ENCODE measurements at places on chromosomes 2 and 18. TPM values are rescaled to one million over a fixed set of nuclear protein-coding genes. Genes with fewer than 3 reads are reported as not detected.

- DNase-seq = peak; percentile 80
These were observed 87.2 kb downstream of the LONRF2 start for GRCh38 chr2:100235098-100235497.

The MTCL1 gene
- total RNA-seq = 20.5 TPM

DNA sequence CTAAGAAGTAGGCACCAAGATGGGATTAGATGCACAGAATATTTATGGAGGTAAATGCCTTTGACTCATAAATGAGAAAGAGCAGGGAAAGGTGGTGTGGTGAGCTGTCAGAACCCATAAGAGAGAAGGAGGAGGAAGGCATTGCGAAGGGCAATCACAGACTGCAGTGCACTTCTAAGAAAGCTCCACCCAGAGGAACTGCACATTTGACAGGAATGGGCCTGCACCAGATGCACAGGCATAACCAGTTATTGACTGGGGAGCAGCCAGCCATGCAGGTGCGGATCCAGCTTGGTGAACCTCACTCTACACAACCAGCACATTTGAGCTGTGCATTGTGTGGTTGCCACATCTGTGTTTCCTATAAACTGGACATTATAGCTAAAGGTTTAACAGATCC is 62.2 kb upstream of the L3MBTL4 start:
- no peak for DNase-seq

The ASB1 gene
- total RNA-seq = 49.9 TPM

DNA sequence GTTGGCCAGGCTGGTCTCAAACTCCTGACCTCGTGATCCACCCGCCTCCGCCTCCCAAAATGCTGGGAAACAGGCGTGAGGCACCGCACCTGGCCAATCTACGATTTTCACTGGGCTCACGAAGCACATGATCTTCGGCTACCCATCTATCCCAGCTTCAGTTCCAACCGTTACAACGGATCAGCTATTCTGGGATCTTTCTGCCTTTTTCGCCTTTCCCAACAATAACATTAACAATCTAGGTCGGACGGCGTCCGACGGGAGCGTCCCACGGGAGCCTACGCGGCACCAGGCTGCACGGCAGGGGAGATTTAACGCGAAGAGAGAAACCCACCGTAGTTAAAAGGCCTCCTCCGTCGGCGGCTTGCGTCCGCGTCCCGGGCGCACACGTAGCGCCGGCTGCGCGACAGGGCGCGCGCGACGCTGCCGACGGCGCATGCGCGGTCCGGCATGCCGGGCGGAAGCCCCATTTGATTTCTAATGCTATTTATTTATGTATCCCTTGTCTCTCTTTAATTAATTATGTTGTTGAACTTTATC is at the start of gene MSL3B:
MSL3B (minus strand) TSS at position 394 of the 540 bp plus-strand sequence.
- peak; percentile 38 for DNase-seq

DNA sequence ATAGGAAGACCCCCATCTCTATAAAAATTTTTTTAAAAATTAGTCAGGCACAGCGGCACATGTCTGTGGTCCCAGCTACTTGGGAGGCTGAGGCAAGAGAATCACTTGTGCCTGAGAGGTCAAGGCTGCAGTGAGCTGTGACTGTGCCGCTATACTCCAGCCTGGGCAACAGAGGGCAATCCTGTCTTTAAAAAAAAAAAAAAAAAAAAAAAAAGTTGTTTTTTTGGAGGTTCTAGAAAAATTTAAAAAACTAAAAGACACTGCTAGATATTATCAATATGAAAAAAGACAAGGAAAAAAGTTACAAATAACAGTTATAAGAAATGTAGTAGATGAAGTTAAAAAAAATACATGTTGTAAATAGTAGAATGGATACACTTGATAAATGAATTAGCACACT is 56.1 kb upstream of the C2orf15 start:
- peak; percentile 8 for DNase-seq

The SAG gene
- total RNA-seq = not detected

The GCG gene
- not detected for total RNA-seq

GRCh38 chr2:223586261-223586660 is 15.9 kb downstream of the SCG2 start:
- no peak for DNase-seq

The COPS8 gene
- total RNA-seq = 142 TPM

GRCh38 chr2:189360861-189361260 is 80.4 kb upstream of the WDR75 start:
- no peak for DNase-seq

The REG1A gene
- total RNA-seq = not detected

DNA sequence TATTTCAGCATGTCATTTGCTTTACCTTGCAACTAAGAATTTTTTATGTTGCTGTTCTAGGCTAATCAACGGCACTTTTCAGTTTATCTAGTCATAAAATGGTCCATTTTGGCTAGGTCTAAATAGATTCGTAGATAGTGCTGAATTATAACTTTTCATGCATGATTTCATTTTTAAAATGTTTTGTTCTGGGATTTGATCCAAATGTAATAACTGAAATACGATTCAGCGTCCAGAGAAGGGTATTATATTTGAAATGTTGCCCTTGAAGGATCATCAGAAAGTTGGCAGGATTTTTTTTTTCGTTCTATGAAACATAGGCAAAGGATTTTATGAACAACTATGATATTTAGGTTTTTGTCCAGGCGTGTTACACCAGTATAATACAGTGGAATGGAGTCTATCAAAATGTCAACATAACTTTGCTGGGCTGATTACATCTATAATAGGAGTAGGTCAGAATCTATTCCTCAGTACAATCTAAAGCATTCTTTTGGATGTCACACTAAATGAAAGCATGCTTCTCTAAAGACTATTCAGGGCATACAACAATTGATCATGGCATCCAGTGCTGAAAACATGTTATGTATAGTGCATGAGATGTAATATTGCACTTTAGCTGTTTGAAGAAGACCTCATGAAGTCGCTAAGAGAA is 24.8 kb downstream of the TTC27 start:
- DNase-seq = no peak

The SLC19A3 gene
- not detected for total RNA-seq

DNA sequence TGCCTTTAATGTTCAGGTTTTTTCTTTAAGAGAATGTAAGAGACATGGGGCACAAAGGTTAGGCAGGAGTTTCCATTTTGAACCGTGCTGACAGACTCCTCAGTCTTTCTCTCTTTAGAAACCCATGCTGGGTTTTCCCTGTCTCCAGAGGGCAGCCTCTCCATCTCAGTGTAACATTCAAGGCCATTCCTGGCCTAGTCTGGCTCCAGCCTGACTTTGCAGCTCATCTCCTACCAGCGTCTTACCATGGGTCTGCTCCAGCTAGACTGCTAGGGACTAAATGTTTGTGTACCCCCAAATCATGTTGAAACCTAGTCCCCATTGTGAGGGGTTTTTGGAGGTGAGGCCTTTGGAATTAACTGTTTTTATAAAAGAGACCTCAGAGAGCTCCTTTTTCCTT is 9.8 kb upstream of the CLIP4 start:
- no peak for DNase-seq

The PJVK gene
- total RNA-seq = 0.47 TPM

DNA sequence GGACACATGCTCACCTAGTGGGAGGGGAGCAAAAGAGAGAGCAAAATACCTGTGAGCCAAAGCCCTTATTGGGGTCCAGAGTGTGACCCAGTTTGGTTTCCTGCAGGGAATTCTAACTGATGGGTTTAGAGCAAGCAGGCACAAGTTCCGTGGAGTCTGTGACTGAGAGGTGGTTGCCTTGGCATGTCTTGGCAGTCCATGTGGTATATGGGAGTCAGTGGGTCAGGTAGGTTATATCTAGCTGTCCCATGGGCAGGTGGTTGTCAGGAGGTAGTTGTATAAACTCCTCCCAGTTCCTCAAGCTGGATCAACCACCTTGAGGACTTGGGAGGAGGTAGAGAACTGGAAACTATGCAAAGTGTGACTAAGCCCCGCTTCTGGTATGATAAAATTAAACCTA is 452.8 kb upstream of the VWC2L start:
- no peak for DNase-seq

The FAM210A gene
- 47.2 TPM for total RNA-seq

GRCh38 chr2:190353537-190353899 is 10.1 kb downstream of the INPP1 start:
- DNase-seq = no peak

The FN1 gene
- total RNA-seq = 228 TPM

- DNase-seq = peak; percentile 84
These were observed 81.4 kb upstream of the PKDCC start for GRCh38 chr2:41966431-41966893.

DNA sequence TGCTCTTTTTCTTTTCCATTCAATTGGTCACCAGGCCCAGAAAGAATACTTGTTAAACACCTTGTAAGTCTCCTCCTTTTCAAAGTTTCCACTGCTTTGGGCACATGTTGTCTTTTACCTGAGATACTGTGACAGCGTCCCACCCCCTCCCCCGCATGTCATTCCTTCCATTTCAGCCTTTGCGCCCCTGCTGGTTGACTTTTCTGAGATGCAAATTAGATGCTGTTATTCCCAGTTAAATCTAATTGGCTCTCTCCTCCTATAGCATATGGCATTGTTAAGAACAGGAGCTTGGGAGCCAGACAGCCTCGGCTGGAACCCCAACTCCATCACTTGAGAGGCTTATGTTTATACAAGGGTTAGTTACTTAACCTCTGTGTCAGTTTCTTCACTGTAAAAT is 80.3 kb upstream of the GAREM1 start:
- no peak for DNase-seq

- no peak for DNase-seq
These were observed 23.3 kb downstream of the TRABD2A start for GRCh38 chr2:84857566-84857965.

DNA sequence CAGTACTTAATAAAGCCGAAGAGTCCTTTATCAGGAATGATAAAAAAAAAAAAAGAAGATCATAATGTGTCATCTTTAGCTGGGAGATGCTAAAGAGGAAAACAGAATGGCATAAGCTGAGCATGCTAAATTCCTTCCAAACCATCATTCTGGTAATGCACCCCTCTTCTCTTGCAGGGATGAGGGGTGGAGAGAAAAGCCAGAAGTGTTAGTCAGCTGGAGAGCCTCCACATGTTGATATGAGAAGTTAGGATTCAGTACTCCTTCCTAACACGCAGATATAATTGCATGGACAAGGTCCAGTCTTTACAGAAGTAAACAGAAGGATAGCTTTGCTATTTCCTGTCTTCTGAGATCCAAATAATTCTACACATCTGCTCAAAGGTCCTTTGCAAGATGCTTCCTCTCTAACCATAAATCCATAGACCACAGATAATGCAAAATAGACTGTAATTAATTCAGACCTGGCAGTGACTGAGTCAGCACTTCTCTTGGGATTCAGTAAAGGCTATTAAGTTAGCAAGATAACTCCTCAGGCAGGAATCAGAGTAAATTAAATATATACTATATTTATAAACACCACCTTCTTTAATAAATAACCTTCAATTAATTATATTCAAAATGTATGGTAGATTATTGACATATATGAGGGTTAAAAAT is 930.0 kb upstream of the KLHL29 start:
- no peak for DNase-seq

GRCh38 chr18:78980279-78980771 is 707 bp downstream of the SALL3 start:
- no peak for DNase-seq

GRCh38 chr18:36661999-36662398 is 166.8 kb downstream of the TPGS2 start:
- peak; percentile 4 for DNase-seq

DNA sequence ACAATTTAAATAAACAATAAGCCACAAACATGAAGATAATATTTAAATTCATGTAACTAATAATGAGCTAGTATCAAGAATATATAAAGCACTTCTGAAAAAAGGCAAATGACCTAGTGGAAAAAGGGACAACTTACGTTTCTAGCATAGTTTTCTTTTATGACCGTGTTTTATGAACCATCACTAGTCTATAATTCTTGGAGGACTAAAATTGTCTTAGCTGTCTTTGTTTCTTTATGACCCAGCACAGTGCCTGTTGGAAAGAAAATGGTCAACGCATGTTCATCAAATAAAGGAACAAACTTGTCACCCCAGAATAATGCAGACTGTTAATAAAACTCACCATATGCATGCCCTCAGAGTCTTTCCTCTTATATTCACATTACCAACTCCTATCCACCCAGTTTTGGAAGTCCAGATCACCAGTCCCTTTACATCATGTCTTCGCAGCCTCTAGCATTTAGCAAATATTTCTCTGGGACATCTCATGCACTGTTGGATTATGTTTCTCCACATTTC is 57.4 kb upstream of the GRB14 start:
- DNase-seq = no peak

The COLEC11 gene
- 0.72 TPM for total RNA-seq

DNA sequence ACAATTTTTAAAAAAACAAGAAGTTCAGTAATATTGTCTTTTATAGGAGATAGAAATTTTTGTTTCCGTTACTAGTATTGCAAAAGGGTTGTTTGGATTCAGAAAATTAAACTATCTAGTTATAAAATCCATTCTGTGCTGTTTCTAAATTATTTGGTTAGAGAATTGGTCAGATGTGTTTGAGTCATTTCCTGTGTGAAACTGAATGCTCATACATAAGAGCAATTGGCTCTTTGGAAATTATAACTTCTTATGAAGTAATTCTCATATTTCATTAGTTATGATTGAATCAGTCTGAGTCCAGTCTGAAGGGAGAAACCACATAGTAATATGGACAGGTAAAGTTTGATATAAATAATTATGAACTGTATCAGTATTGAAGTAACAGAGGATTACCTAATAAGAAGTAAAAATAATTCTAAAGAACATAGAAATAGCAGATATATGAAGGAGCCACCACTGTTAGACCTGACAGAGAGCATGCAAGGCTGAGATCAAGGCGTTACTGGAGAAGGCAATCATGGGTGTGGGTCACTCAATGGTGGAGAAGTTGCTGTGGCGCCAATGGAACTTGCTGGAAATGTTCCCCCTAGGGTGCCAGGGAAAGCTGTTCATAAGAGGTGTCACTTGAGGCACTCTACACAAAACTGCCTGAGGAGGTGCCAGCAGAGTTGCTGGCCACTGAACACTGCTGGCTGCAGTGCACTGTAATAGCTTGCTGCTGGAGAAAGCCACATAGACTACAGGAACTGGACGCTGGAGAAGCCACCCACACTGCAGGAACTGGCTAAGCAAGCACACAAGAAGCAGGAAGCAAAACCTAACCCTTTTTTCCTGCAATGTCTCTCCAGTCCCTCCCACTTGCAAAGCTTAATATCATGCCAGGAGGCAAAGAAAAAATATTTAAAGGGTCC is 18.0 kb upstream of the FAP start:
- DNase-seq = peak; percentile 42

DNA sequence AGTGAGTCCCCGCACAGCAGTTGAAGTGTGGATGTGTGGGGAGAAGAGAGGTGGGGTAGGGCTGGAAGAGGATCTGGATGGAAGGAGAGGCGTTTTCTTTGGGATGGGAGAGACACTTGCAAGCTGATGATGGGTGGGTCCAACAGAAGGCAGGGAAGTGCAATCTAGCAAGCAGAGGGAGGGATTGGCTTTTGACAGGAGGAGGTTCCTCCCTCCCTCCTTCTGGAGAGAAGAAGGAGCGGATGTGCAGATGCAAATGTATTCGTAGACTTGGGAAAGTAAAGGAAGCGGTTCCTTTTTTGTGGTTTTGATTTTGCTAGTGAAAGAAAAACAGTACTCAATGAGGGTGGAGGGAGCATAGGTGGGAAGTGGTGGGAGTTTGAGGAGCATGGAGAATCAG is 48.9 kb downstream of the LAMA3 start:
- DNase-seq = no peak

Data from HT1080 (cell line).